Activated CD8-positive, alpha-beta T cell treated with anti-CD3 and anti-CD28 coated beads, Interleukin-2, amount 10 ng/mL, durations not matched to agents 7 days and 5 days (primary cell): ENCODE measurements at places on chromosomes 13 and 19. TPM values are rescaled to one million over a fixed set of nuclear protein-coding genes. Genes with fewer than 3 reads are reported as not detected.

DNA sequence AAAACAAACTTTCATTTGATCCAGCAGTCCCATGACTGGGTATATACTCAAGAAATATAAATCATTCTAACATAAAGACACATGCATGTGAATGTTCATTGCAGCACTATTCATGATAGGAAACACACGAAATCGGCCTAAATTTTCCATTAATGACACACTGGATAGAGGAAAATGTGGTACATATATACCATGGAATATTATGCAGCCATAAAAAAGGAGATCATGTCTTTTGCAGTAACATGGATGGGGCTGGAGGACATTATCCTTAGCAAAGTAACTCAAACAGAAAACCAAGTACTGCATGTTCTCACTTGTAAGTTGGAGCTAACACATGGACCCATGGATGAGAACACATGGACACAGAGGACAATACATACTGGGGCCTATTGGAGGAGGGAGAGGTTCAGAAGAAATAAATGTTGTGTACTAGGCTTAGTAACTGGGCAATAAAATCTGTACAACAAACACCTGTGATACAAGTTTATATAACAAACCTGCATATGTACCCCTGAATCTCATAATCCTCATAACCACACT, 283.6 kb downstream of the LMO7 start:
- no peaks in the 10 kb centered on the region for H3K4me1 ChIP-seq
- H3K27ac ChIP-seq, result no peak overlapping the region
- DNase-seq, result no peak
- peaks cover 3% of the 10 kb centered on the region for H3K27me3 ChIP-seq

The ZNF582 gene
- total RNA-seq, result 2.8 TPM

The LHB gene
- total RNA-seq, result not detected

The KCTD15 gene
- total RNA-seq, result 0.42 TPM

The KIR3DL2 gene
- 0.61 TPM for total RNA-seq

The KDELR1 gene
- total RNA-seq, result 71.3 TPM

DNA sequence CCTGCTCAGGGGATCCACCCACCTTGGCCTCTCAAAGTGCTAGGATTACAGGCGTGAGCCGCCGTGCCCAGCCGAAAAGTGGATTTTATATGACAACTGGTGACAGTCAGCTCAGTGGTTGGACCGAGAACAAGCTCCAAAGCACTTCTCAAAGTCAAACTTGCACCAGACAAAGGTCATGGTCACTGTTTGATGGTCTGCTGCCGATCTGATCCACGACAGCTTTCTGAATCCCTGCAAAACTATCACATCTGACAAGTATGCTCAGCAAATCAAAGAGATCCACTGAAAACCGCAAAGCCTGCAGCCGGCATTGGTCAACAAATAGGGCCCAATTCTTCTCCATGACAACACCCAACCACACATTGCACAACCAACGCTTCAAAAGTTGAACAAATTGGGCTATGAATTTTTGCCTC, 21.6 kb upstream of the NAA16 start:
- peaks cover 15% of the 10 kb centered on the region for H3K4me1 ChIP-seq
- no peak overlapping the region for H3K27ac ChIP-seq
- H3K4me3 ChIP-seq, result no peak overlapping the region
- no peaks in the 10 kb centered on the region for H3K36me3 ChIP-seq
